ENCODE measurements at places on chromosomes 3 and 15. TPM values are rescaled to one million over a fixed set of nuclear protein-coding genes. Genes with fewer than 3 reads are reported as not detected.

- DNase-seq, result no peak
Observed at GRCh38 chr3:66962664-66963063, 35.4 kb upstream of the KBTBD8 start.

Gene SCAANT1
- not detected for polyA plus RNA-seq

Gene NEK10
- polyA plus RNA-seq, result not detected

Gene SLC24A5
- not detected for polyA plus RNA-seq

GRCh38 chr3:143831208-143831607, 17.1 kb downstream of the SLC9A9 start:
- no peak for DNase-seq

- no peak for DNase-seq
Observed at GRCh38 chr3:119598410-119599098, 869 bp downstream of the PLA1A start.

- peak; percentile 57 for DNase-seq
Observed at GRCh38 chr3:48655606-48656005, 7.1 kb downstream of the CELSR3 start.

DNA sequence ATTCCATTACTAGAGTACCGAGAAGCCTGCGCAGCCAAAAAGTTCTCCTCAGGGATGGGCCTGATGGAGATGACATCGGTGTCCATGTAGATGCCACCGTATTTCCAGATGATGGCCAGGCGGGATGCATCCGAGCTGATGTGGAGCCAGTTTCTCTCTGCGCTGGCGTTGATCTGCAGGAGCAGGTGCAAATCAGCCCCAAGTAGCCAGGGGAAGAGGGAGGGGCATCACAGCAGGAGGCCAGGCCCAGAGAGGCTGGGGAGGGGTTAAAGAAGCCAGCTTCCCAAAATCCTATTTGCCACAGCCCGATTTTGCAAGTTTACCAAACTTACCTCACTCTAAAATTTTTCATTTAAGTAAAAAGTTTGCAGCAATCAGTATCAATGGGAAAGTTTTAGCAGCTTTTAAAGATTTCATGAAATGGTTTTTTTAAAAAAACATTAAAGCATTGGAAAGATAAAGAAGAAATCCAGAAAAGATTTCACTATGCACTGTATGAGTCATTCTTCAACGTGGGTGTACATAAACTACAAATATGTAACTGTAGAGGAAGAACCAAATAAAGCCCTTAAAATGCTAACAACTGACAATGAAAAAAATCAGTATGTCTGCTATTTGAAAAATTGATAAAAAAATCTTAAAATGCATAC, 7.4 kb downstream of the A4GNT start:
- DNase-seq, result no peak

Data from naive thymus-derived CD4-positive, alpha-beta T cell (primary cell).